Activated CD4-positive, alpha-beta T cell treated with anti-CD3 and anti-CD28 coated beads, Interleukin-2, Interleukin-6, amounts not matched to agents 100 ng/mL and 50 ng/mL, durations not matched to agents 16 hours and 8 hours (primary cell): ENCODE measurements at places on chromosomes 1 and 21.
A peak's percentile ranks its signal among the peaks of the same experiment; 100 is the strongest.

DNA sequence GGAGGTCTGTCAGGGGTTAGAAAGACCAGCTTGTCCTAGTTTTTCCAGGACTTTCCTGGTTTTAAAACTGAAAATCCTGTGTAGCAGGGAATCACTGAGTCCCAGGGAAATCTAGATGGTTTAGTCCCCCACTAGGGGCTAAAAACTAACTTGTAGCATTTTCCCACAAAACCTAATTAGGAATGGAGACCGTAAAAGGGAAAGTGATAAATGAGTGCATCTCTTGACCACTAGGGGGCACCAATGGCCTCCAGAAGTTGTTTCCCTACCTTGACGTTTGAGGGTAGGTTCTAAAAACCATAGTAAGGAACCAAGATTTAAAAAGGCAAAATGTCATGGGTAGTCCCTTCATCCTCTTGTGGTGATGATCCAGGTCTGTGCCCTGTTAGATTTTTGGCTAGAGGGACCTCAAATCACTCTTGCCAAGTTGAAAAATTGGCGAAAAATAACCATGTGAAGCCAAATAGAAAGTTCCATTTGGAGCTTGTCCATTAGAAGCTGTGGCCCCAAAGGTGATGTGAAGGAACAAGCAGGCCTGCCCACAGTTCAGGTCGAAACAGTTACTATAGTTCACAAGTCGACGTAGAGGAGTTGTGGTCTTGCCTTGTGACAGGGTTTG, 24.5 kb downstream of the CLIC6 start:
- peak; percentile 67 for DNase-seq

- DNase-seq, result peak; percentile 63
These were observed 26.1 kb downstream of the CD58 start for GRCh38 chr1:116544588-116545358.

- no peak for DNase-seq
These were observed 262.9 kb downstream of the CACNA1E start for GRCh38 chr1:181746224-181746623.

DNA sequence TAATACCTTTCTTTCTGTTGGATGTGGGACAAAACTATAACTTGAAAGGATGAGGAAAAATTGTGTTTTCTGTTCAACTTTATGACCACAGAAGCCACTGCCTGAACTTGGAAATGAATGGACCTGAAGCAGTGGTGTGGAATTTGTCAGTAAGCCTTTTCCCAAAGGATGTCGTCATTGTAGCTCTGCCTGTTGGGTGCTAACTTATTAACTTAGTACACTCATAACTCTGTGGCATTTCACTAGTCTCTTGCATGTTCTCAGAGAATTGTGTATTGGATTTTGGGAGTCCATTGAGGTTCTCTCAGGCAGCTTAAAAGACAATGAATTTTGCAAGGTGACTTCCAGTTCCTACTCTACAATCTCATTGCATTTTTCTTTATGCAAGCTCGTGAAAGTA, 49.6 kb downstream of the KCNK2 start:
- no peak for DNase-seq

GRCh38 chr21:36516281-36516680, 36.4 kb upstream of the CLDN14 start:
- no peak for DNase-seq

- no peak for DNase-seq
These were observed 108.0 kb downstream of the HLCS start for GRCh38 chr21:36858320-36858957.

DNA sequence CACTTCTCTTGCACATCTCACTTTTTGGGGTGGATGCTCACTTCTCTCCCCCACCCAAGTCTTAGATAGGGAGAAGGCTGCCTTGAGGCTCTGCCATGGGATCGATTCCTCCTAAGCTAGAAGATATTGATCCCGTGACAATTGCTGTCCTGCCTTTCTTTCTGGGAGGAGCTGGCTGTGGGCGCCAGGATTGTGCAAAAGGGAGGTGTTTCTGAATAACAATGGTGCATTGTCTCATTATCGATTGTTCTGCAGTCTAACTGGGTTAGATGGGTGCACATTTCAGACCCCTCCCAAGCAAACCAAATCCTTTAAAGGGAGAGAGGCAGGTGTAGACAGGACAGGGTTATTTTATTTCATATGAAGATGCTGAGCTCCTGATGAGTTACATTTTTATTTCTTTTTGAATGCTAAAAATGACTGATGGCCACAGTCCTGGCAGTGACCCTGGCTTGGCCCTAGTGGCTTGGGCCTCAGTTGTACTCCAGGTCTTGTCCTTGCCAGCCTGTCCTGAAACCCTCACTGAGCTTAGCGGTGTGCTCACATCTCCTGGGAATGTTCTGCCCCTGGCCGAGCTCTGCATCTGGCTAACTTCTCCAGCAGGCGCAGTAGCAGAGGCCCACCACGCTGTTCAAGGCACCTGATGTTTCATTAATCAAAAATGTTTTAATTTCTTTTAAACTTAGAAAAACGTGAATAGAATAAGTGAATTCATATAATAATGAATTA, 99.0 kb upstream of the KAZN start:
- no peak for DNase-seq

DNA sequence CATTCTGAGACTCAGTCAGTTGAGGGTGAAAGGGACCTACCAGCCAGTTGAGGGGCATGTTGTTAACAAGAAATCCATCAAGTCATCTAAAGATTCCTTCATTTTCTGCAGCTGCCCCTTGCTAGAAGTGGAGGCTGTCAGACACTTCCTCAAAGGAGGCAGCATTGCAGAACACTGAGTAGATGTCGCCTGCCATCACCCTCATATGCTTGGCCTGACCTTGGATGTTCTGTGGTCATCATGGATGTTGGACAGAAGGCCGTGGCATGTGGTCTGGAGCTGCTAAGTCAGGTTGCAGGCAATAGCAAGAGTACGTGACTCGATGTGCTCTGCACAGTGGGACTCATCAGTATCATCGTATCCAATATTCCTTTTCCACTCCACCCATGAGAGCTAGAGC, 70.6 kb downstream of the GATAD2B start:
- no peak for DNase-seq

DNA sequence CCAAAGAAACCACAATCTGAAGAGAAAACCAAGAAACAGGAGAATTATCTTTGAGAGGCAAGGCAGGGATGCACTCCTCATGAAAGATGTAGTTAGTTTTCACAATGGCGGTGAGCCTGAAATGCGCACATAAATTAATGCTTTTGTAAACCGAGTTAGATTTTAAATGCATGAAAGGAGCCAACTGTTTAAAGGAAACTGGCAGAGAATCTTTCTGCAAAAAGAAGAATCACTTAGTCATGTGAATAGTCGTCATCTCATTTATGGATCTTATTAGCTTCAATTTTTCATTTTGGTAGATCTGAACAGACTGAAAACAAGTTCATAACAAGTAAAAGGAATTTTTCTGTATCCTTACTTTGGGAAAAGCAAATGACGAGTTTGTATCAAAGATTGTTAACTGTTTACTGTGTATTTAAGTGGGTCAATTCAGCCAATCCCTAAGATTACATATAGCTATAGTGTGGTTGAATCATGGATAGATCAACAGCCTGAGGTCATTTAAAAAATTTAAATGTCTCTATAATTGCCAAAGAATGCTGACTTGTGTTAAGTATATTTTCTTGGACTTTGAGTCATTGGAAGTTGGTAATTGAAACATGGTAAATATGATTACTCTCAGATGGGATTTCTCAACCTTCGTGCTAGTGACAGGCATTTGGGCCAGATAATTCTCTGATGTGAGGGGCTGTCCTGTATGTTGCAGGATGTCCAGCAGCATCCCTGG, 226.6 kb upstream of the KAZN start:
- DNase-seq, result no peak

DNA sequence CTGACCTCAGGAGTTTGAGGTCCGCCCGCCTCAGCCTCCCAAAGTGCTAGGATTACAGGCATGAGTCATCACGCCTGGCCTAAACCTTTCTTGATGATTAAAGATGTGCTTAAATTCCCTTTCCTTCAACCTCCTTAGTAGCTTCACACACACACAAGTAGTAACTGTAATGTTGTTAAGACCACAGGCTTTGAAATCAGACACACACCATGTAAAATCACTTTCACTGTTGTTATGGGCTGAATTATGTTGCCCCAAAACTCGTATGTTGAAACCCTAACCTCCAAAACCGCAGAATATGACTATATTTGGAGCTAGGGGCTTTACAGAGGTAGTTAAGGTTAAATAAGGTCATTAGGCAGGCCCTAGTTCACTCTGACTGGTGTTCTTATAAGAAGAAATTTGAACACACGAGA, 180.2 kb downstream of the NR5A2 start:
- DNase-seq, result peak; percentile 12

- DNase-seq, result no peak
These were observed 122.0 kb downstream of the BEND5 start for GRCh38 chr1:48654606-48655210.

DNA sequence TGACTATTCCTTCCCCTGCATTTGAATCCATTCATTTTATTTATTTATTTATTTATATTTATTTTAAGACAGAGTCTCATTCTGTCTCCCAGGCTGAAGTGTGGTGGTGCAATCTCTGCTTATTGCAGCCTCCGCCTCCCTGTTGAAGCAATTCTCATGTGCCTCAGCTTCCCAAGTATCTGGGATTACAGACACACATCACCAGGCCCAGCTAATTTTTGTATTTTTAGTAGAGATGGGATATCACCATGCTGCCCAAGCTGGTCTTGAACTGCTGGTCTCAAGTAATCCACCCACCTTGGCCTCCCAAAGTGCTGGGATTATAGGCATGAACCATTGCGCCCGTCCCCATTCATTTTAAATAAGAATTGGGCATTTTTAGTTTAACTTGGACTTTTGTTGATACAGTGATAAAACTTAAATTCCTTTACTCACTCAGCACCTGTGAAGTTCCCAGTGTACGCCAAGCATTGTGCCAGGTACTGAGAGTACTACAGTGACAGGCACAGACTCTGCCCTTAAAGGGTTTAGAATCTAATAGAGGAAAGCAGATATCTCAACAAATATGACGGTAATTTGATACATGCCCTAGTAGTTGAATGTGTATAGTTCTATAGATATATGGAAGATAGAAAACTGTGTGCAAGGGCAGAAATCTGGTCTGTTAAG, 90.5 kb downstream of the PTPRC start:
- DNase-seq, result no peak

DNA sequence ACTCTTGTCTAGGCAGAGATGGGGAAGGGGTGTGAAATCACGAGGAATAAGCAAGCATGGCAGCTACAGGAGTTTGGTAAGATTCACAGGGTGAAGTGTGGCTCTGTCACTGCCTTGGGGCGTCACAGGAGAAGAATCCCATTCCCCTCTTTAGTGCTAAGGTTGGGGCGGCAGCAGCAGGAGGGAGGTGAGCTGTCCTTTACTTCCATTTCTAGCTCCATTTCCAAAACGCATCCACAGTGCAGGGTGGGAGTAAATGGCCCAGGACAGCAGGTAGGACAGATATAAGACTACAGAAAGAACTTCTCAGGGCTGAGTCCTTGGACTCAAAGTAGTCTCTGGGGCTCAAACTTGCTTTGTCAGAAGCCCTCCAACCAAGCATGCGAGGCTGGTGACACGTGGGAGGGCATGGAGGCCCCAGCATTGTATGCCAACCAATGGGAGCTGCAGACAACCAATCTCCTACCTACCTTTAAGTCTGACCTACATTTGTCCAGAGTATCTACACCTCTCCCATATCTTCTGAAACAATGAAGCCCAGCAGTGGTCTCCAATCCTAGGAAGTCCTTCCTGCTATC, 8.5 kb downstream of the MEF2D start:
- no peak for DNase-seq

- no peak for DNase-seq
These were observed 6.0 kb upstream of the SEC16B start for GRCh38 chr1:177975588-177976495.

- no peak for DNase-seq
These were observed 220.5 kb downstream of the KCNT2 start for GRCh38 chr1:196387766-196388165.

- DNase-seq, result no peak
These were observed 96.8 kb downstream of the GLIS1 start for GRCh38 chr1:53642215-53642555.

- no peak for DNase-seq
These were observed 44.7 kb upstream of the PSEN2 start for GRCh38 chr1:226825746-226826100.

- DNase-seq, result peak; percentile 65
These were observed 51.9 kb downstream of the IER5 start for GRCh38 chr1:181140398-181140797.
